Stimulated activated naive CD8-positive, alpha-beta T cell treated with anti-CD3 and anti-CD28 coated beads, Interleukin-15, amount 100 ng/mL, for 72 hours (primary cell): ENCODE measurements at places on chromosomes 7 and 10.

GRCh38 chr7:106424476-106425016 is 139.8 kb upstream of the NAMPT start:
- DNase-seq = no peak

DNA sequence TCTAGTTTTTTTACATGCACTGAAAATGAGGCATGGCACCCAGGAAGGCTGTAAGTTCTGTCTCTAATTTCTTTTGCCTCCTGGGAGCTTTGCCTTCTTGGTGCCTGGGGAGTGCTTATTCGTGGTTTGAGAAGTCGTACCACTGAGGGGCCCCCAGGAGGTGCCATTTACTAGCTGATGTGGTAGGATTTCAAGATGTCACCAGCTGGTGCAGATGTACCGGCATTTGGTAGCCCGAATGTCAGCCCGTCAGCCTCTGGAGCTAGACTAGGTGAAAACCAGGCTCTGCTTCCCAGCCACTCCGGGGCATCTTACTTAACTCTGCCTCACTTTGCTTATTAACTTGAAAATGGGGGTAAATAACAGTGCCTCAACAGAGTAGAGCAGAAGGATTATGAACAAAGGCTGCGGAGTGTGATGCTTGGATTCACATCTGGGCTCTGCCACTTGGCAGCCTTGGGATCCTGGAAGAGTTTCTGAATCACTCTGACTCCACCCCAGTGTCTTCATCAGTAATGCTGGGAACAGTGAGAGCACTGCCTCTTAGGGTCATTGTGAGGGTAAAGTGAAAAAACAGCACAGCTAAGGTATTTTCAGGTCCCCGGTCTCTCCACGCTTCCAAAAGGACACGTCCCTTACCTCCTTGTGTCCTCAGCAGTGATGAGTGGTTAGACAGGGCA is 31.4 kb upstream of the BTBD16 start:
- no peak for DNase-seq

DNA sequence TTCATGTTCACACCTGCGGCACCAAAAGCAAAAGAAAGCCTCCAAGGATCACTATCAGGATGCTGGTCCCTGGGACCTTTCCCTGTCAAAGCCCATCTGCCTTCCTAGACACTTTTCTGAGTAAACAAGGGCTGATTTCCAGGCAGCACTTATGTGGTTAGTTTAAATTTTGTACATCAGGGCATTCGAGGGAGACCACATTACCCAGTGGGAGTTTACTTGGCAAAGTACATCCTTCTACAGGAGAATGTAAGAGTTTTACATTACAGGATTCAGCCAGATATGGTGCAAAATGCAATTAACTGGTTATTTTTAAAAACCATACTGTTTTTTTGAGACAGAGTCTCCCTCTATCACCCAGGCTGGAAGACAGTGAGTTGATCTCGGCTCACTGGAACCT is 132.1 kb downstream of the CSTF2T start:
- DNase-seq = no peak

DNA sequence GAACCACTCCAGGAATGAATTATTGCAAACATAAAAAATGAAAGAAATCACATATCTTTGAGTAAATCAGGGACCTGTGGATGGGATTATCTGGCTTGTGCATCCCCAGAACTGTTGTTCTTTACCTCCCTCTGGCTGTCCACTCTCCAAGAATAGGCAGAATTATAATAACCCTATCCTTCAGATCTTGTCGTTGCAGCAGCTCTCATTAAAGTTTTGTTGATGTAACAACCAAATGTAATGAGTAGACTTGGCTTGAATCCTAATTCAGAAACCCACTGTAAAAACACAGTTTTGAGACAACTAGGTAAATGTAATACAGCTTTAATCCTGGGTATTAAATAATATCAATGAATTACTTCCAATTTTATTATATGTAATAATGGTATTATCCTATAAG is 16.2 kb downstream of the LSM5 start:
- no peak for DNase-seq

GRCh38 chr10:78254013-78254412 is 220.3 kb downstream of the RPS24 start:
- DNase-seq = no peak

DNA sequence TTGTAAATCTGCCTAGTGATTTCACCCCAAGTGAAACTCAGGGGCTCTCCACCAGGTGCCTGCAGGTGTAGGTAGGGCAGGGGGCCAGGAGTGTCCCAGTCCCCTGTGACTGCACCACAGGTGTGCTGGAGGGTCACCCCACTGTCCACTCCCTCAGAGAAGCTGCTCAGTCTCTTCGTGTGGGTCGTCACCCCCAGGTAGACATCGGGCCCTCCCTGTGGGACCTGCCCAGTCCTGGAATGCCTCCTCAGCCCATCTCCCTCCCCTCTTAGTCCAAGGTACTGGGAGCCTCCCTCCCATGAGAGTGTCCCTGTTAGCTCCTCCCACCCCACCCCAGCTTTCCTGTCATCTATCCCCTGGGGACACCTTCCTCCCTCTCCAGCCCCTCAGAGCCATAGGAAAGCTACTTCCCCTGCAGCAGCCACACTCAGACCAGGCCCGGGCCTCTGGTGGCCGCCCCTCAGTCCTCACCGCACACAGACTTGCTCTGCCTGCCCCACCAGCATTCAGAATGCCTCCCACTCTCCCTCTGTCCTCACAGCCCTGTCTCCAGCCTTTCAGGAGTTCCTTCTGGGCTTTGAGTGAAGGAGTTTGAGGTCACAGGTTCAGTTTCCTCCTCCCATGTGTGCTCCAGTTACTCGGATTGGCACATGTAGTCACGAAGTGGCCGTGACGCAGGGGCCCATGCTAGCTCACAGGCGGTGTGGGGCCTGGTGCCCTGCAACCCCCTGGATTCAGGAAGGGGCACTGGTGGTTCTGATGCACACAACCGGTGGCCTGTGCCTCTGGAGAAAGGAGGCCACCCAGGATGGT is 5.1 kb downstream of the ALOX5 start:
- DNase-seq = no peak

GRCh38 chr7:104807671-104808070 is 206.3 kb upstream of the KMT2E start:
- no peak for DNase-seq

DNA sequence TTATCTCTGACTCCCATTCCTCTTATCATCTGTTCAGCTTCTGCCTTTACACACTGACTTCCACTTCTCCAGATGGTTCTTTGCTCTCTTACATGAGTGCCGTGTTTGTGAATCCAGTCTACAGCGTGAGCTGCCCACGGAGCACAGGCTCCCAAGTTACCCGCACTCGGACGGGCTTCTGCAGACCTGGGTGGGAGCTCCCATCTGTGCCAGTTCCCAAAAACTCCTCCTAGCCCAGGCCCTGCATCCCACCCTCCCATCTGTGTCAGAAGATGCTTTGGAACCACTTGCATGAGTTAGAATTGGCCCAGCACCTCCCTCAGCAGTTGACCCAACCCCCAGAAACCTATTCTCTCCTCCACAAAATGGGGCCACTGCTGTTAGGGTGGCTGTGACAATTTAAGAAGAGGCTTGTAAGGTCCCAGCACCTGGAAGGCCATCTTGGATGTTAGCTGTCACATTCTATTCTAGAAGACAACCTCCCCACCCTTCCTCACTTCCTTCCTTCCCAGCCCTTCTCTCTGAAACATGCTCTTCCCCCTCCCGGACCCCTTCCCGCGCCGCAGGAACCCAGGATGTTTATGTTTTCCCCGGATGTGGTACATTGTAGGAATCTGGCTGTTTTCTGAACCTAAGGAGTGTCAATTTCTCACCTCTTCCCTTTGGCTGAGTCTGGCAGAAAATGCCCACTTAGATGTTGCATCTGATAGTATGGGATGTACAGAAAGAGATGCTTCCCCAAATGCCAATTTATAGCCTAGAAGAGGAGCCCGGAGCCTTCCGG is 79.2 kb downstream of the CCDC3 start:
- no peak for DNase-seq

- no peak for DNase-seq
These were observed 44.2 kb upstream of the TMEM213 start for GRCh38 chr7:138753610-138754009.

GRCh38 chr10:13291821-13292773 is 7.8 kb downstream of the PHYH start:
- DNase-seq = no peak

DNA sequence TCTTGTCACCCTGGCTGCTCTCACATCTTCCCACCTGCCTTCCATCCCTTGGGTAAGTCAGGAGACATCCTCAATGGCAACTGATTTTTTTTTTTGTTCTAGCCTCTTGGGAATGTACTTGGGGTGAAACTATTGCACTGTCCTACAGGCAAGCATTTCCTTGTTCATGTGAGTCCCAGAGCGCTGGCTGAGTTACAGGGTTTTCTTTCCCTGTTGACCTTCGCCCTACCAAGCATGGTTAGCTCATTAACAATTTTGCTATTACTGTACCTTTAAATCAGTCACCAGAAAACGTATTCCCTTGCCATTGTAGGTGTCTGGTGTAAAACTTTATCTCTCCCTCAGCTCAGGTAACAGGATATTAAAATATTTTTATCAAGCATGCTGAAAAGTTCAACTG is 98.9 kb downstream of the PRLHR start:
- no peak for DNase-seq

- DNase-seq = no peak
These were observed 1.3 kb downstream of the GLI3 start for GRCh38 chr7:42235741-42236161.

DNA sequence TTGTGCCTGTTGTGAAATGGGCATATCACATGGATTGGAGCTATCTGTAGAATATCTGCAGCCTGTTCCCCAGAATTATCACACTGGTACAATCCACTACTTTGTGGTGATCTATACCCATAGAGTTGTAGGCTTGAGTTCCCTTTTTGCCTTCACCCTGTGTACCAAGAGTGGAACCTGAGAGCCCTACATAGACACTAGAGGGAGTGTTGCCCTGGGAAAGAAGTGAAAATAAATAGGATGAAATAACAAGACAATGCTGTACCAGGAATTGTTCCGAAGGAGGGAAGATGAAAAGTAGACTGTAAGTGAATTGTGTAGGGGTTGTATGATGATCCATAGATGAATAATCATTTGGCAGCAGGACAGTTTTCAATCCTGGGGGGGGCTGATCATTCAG is 9.0 kb downstream of the SORCS3 start:
- no peak for DNase-seq

- DNase-seq = peak; percentile 11
These were observed 95.5 kb downstream of the PPP1R17 start for GRCh38 chr7:31782411-31782991.

DNA sequence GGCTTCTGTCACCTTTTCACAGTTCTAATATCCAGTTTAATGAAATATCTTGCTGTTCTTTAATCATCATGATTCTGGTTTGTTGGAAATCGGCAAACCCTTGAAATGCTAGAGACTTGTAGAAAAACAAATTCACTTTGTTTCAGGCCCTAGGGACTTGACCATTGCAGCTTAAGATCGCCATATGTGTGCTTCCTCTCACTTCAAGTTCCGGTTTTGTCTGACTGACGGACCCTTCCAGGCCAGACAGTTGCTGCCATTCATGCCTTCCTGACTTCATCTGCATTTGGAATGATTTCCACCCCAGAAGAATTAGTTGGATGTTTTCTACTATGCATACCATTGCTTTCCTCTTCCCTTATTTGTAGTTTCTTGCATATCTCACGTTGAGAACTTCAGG is 125.6 kb downstream of the CELF2 start:
- no peak for DNase-seq

GRCh38 chr7:149529136-149529718 is 31.6 kb upstream of the ZNF746 start:
- DNase-seq = no peak

- no peak for DNase-seq
These were observed 369.2 kb upstream of the MGMT start for GRCh38 chr10:129097776-129098330.

GRCh38 chr10:120578890-120579289 is 121.9 kb downstream of the PLPP4 start:
- no peak for DNase-seq

- DNase-seq = peak; percentile 51
These were observed 287.2 kb upstream of the MKLN1 start for GRCh38 chr7:131040467-131040932.

GRCh38 chr10:112967200-112967599 is 17.2 kb downstream of the TCF7L2 start:
- no peak for DNase-seq

- no peak for DNase-seq
These were observed 11.4 kb downstream of the SCIN start for GRCh38 chr7:12581897-12582296.

DNA sequence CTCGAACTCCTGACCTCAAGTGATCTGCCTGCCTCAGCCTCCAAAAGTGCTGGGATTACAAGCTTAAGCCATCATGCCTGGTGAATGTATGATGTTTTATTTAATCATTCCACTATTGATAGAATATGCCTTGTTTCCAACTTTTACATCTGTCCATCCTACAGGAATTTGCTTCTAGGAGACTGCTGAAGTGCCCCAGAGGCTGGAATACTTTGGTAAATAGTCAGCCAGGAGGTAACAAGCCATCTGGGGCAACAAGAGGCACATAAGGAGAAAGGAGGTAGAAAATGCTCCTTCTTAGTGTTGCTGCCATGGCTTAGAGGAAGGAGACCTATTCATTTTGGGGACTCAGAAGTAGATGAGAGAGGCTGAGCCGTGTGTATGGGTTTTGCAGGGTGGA is 14.8 kb downstream of the PLCE1 start:
- DNase-seq = no peak

- DNase-seq = no peak
These were observed 196.4 kb downstream of the SDHAF3 start for GRCh38 chr7:97313900-97314299.

DNA sequence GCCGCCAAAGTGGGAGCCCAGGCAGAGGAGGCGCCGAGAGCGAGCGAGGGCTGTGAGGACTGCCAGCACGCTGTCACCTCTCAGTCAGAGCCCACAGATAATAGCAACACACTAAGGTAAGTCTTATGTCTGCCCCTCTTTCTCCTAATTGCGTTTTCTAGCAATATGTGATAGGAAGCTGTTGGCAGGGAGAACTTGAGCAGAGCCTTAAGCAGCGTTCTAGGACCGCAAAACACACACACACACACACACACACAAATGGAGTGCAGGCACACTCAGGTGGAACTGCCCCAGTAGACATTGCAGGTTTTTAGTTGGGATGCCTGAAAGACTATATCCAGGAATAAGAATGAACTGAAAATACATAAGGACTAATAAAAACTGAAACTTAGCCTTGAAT is 1188.5 kb downstream of the NXPH1 start:
- no peak for DNase-seq

- no peak for DNase-seq
These were observed 298.5 kb downstream of the KLF6 start for GRCh38 chr10:3486346-3487065.

GRCh38 chr7:1741751-1742554 is 71.9 kb downstream of the ELFN1 start:
- no peak for DNase-seq

DNA sequence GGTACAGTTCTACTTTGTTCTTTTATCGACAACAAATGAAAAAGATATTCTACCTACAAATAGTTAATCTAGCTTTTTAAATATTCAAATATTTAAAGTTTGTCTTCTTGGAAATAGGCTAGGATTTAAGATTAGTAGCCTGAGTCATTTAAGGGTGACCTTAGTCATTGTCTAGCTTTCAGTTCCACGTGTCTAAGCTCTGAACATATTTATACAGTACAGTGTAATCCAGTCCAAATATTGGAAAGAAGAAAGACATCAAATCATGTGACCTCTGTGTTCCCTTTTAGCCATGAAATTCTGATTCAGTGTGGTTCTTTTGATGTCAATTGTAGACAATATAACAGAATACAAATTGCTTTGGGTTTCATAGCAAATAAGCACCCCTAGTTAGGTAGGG is 121.1 kb downstream of the MALRD1 start:
- DNase-seq = no peak
